NCI-H1417 treated with DMSO at 0.1 percent for 48 hours (cell line): ENCODE measurements at places on chromosomes 11 and 22.

DNA sequence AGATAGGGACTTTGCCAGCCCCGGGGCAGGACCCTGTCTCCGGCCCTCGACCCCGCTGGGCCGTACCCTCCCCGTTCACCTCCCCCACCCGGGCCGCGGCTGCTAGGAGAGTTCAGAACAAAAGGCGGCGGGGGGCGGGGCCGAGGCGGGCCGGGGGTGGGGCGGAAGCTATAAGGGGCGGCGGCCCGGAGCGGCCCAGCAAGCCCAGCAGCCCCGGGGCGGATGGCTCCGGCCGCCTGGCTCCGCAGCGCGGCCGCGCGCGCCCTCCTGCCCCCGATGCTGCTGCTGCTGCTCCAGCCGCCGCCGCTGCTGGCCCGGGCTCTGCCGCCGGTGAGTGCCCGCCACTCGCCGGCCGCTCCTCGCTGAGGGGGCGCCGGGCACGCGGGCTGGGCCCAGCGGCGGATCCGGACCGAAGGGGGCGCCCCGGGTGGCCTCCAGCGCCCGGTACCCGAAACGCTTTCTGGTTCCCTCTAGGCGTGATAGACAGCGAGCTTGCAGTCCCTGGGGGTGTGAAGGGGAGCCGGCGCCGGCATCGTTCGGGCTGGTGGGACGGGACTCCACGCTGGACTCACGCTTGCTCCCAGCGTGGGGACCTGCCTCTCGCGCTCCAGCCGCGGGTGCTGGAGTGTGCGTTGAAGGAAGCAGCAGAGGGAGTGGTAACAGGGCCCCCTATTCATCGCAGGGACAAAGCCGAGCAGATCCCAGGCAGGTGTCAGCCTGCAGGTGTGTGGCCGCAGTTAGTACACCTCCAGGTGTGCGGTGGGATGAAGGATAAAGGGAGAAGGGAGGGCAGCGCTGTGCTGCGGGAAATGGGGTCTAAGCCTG lies at the start of gene MMP11:
Gene MMP11, plus strand, starts transcription at position 201 of the 825 bp plus-strand sequence. Its CDS starts 22 bp downstream, at position 223.
- no peak for DNase-seq

DNA sequence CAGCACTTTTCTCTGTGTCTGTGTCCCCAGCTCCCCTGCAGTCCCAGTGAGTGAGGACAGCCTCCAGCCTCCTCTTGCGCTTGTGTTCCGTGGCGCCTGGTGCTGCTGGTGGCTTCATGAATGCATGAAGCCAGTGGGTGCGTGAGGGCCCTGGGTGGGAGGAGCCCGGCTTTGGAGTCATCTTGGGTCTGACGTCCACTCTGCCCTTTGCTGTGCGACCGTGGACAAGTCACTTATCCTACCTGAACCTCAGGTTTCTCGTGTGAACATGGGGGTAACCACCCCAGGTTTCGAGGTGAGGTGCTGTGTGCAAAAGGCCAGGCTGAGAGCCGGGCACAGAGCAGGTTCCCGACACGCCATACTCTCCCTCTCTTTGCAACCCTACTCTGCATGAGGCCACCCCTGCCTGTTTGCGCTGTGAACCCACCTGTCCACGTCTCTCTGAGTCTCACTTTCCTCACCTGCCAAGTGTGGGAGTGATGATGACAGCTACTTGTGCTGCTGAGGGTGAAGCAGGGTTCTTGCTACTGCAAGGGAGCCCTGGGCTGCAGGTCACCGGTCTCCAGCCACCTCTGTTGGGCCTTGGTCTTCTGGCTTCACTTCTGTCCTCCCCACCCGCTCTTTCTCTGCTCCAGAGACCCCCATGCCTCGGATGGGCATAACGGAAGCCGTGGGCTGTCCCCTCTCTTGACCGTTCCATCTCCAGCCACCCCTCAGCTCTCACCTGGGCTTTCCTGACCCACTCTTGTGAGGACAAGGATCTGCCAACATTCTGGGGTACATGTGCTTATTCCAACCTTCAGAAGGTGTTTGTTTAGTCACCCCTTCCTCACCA lies 537.6 kb downstream of the TBC1D22A start:
- no peak for DNase-seq

DNA sequence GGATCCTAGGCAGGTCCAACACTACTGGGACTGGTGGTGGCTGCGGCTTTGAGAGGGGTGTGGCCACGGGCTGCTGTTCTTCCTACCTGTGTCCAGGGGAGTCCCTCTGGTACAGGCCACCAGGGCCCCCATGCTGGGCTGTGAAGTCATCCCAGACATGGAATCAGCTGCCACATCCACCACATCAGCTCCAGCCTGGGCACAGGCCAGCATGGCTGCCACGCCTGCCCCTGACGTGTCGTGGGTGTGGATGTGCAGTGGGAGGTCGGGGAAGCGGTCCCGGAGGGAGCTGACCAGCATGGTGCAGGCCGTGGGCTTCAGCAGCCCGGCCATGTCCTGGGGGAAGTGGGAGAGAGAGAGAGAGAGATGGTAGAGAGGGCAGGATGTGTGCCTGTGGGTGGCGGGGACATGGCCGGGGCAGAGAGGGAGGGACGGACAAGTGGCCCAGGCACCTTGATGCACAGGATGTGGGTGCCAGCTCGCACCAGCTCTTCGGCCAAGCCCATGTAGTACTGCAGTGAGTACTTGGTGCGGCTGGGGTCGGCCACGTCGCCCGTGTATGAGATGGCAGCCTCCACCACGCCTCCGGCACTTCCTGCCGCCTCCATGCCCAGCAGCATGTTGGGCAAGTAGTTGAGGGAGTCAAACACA lies 6.2 kb upstream of the LRFN4 start:
- DNase-seq: no peak

- no peak for DNase-seq
These were observed 428 bp downstream of the CDKN1C start for GRCh38 chr11:2885017-2885677.

GRCh38 chr22:44085743-44086270 lies 61.7 kb downstream of the PARVB start:
- no peak for DNase-seq

- DNase-seq: no peak
These were observed 19.2 kb upstream of the OR56A3 start for GRCh38 chr11:5922749-5923426.

GRCh38 chr11:119863851-119864601 lies 135.0 kb upstream of the NECTIN1 start:
- peak; percentile 95 for DNase-seq

DNA sequence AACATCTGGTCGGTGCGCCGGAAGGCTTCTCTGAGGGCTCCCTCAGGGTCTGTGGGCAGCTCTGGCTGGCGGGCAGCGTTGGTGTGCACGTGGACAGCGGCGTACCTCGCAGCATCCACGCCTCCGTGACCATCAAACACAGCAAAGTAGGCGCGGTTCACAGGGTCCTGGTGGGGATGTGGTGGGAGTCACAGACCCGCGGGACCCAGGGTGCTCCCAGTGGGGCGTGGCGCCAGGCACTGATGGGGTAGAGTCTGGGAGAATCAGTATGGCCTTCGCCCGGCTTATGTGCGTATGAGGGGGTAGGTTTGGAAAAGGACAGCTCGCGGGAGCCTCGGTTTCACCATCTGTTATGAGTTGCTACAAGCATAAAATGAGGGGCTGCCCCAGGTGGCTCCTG lies 19.2 kb downstream of the PPM1F start:
- no peak for DNase-seq

- no peak for DNase-seq
These were observed 6.8 kb upstream of the WDR74 start for GRCh38 chr11:62846177-62846576.

- no peak for DNase-seq
These were observed 2.0 kb downstream of the TENM4 start for GRCh38 chr11:79438631-79439409.
